ENCODE measurements at places on chromosomes 3 and 15.

- DNase-seq = no peak
Measured at GRCh38 chr3:124671106-124671505, 59.1 kb upstream of the UMPS start.

DNA sequence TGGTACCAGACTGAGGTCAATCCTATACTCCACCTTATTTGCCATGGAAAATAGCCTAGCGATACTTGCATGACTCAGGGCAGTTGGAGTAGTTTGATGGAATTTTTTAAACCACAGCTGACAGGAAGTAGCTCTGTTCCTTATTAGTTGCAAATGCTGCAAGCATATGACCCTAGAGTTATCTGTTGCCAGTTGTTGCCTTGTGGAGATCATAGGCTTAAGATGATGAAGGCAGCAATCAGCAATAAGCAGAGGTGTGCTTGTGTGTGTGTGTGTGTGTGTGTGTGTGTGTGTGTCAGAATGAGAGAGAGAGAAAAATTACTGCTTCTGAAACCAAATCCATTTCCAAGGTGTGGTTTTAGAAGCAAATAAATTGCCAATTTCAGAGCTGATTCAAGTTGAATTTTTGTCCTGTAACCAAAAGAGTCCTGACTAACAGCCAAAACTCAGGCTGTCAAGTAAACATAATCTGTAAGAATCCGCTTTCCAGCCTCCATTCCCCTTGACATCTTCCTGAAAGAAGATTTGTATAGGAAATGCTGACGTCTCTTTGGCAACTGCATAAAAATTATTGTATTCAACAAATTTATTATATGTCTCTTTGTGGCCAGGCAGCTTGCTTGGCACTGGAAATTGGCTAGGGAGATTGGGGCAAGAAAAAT is 141.2 kb downstream of the SERPINI1 start:
- peak; percentile 46 for DNase-seq

DNA sequence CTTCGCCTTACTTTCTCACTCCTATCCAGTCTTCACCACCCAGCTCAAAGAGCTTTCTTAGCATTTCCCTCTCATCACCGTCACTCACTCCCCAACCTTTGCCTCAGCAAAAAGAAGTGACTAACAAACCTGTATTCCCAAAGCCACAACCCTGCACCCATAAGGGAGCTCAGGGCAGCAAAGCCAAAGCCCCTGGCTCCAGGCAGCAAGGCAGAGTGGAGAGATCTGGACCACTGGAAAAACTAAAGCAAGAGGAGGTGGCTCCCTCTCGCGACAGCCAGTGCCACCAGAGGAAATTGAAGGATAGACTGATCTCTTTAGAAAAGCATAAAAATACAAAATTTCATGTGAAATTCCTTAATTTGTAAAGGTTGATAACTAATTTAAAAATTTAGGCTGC is 25.1 kb upstream of the CDCP1 start:
- no peak for DNase-seq

- no peak for DNase-seq
Measured at GRCh38 chr15:22874966-22875365, 36.5 kb downstream of the NIPA2 start.

GRCh38 chr3:87710028-87710427 is 348.8 kb downstream of the CGGBP1 start:
- DNase-seq = no peak

- DNase-seq = peak; percentile 20
Measured at GRCh38 chr15:92391640-92392039, 2.0 kb upstream of the ST8SIA2 start.

- no peak for DNase-seq
Measured at GRCh38 chr15:78726870-78727551, 84.3 kb downstream of the ADAMTS7 start.

DNA sequence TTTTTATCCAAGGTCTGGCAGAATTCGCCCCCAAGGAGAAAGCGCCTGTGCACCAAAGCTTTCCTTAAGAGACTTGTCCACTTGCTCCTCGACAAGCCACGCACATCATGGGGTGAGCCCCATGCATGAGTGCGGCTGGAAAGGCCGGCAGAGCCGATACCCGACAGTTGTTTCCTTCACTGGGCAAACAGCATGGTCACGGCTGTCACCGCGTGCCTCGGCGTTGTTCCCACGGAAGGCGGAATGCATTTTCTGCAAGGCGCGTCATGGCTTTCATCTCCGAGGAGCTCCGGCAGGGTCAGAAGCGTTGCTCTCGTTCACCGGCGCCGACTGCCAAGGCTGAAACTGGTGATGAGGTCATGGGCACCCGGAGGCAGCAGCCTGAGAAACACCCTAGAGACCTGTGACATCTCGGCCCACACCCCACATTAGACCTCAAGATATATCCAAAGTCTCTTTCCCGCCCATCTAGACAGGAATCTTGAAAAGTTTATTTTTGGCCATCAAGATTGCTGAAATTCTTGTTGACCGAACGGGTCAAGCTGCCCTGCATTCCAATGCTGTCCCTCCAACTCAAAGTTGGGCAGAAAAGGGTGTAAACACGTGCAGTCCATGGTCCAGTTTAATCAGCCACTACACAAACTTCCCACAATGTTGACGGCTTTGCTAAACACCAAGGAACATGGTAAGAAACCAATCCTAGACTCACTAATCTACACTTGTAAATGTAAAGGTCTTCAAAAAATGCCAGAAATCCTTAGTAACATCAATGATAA is 604 bp upstream of the TJP1 start:
- peak; percentile 68 for DNase-seq

- no peak for DNase-seq
Measured at GRCh38 chr15:91278951-91279350, 178.9 kb downstream of the SV2B start.

- no peak for DNase-seq
Measured at GRCh38 chr3:76841747-76842146, 198.2 kb upstream of the ROBO2 start.

DNA sequence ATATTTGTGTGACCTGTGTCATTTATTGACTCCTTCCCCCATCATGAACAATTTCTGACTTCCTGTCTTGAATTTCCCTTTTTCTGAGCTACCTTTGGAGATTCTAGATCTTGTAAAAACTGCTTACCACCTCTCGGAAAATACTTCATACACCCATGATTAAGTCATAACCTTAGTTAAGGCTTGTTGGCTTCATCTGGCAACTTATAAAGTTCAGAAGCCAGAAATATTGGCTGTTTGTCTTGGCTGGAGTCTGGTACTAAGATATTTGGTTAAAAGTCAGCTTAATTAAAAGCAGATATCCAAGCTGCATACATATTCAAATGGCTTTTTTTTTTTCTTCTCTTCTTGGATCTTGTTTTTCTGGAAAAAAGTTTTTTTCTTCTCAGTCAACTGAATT is 37.3 kb upstream of the B3GALNT1 start:
- no peak for DNase-seq

- peak; percentile 40 for DNase-seq
Measured at GRCh38 chr15:73052653-73053397, 562 bp downstream of the NEO1 start.
